ENCODE measurements at places on chromosomes 16 and 17.

DNA sequence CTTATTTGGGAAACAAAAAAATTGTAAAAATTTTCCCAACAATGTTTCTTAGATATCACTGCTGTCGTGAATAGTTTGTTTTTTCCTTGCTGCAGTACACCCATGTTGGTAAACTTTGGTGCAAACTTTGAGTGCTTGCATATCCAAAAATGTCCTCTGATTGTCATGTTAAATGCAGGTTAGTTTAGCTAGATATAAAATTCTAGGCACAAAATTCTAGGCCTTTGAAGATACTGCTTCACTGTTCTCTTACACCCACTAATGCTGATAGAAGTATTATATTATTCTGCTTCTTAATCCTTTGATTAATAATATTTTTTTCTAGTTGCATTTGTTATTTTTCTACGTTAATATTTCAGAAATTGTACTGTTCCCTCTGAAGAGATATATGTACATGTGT, 16.1 kb downstream of the TOM1L1 start:
- DNase-seq: no peak

DNA sequence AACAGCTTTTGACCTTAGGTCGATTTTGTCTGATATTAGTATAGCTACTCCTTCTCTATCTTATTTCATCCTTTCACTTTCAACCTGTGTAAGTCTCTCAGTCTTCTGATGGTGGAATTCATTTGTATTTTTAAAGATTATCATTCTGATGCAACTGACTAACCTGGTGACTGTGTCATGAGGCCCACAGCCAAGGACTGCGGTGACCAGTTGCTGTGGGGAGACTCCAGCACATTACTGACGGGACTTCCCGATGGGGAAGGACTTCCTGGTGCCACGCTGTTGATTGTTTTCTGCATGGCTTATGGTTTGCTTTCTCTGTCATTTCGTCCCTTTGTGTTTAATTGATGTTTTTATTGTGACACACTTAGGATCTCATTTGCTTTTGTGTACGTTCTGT, 34.2 kb downstream of the RMI2 start:
- no peak for DNase-seq

GRCh38 chr16:81645266-81645694, 133.8 kb upstream of the PLCG2 start:
- no peak for DNase-seq

GRCh38 chr17:71938340-71939010, 182.3 kb upstream of the SOX9 start:
- no peak for DNase-seq

- no peak for DNase-seq
Observed at GRCh38 chr17:41657936-41658335, 30.7 kb upstream of the EIF1 start.

- DNase-seq: no peak
Observed at GRCh38 chr16:75599452-75600277, 23.4 kb downstream of the ADAT1 start.

GRCh38 chr16:2204416-2205103, 694 bp upstream of the MLST8 start:
- no peak for DNase-seq

DNA sequence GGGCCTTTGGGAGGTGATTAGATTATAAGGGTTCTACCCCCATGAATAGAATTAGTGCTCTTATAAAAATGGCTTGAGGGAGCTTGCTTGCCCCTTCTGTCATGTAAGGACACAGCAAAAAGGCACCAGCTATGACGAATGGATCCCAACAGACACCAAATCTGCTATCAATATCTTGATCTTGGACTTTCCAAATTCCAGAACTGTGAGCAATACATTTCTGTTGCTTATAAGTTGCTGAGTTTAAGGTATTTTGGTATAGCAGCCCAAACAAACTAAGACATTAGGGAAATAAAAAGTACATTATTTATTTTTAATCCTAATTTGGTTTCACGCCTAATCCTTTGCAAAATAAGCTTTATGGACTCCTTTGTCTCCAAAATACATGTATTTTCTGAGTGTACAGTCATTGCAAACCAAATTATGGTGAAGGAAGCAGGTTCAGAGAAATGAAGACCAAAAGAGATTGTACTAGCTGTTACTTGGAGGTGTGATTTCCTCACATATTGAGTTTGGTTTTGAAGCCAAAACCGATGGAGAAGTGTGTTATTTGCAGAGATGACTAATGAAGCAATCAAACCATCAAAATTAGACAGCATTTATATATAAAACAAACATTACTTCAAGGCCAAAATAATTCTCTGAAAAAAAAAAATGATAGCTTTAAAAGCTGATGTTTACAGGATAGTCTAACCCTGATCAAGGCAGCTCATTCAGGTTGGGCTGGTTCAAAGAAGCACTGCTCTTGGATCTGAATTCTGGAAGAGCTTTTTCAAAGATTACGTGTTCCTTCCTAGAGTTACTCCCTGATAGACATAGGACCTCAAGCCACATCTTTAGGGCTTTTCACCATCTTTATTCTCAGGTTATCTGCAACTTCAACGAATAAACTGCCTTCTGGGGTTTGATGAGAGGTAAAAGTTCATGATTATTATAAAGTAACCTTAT, 71.6 kb downstream of the MYO1D start:
- no peak for DNase-seq

- DNase-seq: peak; percentile 51
Observed at GRCh38 chr17:82449131-82449882, 1.2 kb downstream of the CYBC1 start.

GRCh38 chr17:28888832-28889231, 8.7 kb downstream of the FLOT2 start:
- no peak for DNase-seq

GRCh38 chr16:68814516-68814915, 28.8 kb upstream of the TANGO6 start:
- DNase-seq: no peak

- DNase-seq: no peak
Observed at GRCh38 chr16:50719401-50720337, 22.2 kb upstream of the CYLD start.

DNA sequence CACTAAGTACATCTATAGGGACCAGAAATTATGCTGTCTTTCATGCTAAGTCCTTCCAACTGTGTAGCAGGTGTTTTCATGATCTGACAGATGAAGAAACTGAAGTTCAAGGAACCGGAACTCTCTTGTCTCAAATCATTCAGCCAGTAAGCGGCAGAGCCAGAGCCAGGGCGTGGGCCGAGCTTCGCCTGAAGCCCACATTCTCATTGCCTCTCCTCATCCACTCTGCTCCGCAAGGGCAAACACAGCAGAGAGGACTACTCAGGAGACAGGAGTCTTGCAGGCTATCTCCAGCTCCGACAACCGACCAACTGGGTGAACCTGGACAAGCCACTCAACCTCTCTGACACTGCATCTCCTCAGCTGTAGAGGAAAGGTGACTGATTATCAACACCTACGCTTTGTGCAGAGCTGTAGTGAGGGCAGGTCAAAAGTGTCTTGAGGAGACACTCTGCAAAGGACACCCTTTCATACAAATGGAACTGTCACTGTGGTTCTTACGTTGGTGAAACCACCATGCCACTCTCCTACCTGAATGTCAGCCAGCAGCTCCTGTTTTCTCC, 72.9 kb downstream of the CYTH1 start:
- no peak for DNase-seq

- no peak for DNase-seq
Observed at GRCh38 chr16:10598157-10598556, 17.8 kb upstream of the EMP2 start.

DNA sequence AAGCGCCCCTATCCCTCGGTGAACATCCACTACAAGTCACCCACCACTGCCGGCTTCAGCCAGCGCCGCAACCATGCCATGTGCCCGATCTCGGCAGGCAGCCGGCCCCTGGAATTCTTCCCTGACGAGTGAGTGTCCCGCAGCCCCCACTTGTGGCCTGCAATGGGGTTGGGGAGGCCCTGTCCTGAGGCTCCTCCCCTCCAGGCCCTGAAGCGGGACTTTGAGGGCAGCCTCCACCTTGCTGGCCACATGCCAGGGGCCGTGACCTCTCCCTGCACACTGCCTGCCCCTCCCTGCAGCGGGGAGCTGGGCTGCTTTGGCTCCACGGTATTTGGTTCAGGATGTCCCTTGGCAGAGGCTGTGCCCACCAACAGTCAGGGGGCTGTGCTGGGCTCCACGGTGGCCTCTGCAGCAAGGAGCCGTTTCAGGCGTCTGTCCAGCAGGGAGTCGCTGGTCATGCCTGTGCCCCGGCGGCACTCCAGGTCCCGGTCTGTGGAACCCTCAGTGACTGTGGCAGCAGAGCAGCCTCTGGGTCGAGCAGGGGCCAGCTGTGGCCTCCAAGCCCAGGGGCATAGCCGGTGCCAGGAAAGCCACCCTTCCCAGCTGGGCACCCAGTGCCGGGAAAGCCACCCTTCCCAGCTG, 8.3 kb downstream of the NME3 start:
- DNase-seq: no peak

- no peak for DNase-seq
Observed at GRCh38 chr17:73323409-73324159, 11.8 kb upstream of the CDC42EP4 start.

DNA sequence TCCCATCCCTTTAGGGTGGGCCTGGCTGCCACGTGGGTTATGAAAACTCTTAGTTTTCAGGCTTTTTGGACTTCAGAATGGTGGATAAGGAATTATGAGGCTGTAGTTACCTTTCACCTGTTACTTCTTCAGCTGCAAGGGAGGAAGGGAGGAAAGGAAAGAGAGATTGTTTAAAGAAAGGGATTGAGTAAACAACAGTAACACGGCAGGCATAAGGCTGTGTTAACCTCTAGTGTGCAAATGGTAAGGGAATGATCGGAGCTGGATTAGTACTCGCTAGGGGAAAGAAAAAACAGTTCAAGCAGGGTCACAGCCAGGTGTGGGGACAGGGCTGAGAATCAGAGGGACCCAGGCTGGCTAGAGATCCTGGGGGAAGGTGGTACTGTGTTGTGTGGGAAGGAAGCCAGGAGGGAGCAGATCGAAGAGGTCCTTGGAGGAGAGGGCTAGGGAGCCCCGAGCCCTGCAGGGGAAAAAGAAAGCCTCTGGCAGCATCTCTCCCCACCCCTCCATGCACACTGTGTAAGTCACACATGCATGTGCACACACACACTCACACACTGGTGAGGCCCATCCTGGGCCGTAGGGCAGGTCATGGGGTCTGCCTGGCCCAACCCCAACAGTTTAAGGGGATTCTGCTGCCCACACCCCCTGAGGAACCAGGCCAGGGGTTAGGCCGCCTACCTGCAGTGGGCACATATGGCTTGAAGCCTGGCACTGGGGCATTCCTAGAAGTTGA, 49.7 kb downstream of the SNX20 start:
- DNase-seq: no peak

- DNase-seq: no peak
Observed at GRCh38 chr16:46582313-46582712, 38.9 kb downstream of the SHCBP1 start.

DNA sequence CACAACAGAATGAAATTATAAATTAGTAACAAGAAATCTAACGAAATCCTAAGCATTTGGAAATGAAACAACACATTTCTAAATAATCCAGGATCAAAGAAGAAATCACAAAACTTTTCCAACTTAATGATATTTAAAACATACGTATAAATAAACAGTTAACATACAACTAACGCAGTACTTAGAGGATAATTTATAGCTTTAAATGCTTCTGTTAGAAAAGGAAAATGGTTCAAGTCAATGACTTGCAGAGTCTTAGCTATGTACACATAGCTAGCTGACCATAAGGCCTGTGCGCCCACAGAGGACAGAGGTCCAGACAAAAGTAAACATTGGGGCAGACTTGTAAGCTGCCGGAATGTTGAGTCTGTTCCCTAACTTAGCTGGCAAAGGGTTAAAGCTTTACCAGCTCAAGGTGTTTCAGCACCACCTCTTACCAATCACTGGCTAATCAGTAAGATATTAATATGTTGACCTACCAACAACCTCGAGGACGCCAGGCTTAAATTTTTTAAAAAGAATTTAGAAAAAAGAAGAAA, 84.6 kb downstream of the PARN start:
- no peak for DNase-seq

GRCh38 chr16:58516768-58517107, 1.4 kb downstream of the SETD6 start:
- no peak for DNase-seq

GRCh38 chr17:77313831-77314230, 173.1 kb downstream of the SEC14L1 start:
- no peak for DNase-seq

- no peak for DNase-seq
Observed at GRCh38 chr17:16943032-16943352, 28.9 kb downstream of the TNFRSF13B start.

GRCh38 chr16:9434659-9435058, 343.2 kb downstream of the HAPSTR1 start:
- no peak for DNase-seq

- no peak for DNase-seq
Observed at GRCh38 chr16:28554634-28555423, 1.1 kb downstream of the SGF29 start.

- no peak for DNase-seq
Observed at GRCh38 chr16:85258166-85258565, 145.9 kb upstream of the CIBAR2 start.

DNA sequence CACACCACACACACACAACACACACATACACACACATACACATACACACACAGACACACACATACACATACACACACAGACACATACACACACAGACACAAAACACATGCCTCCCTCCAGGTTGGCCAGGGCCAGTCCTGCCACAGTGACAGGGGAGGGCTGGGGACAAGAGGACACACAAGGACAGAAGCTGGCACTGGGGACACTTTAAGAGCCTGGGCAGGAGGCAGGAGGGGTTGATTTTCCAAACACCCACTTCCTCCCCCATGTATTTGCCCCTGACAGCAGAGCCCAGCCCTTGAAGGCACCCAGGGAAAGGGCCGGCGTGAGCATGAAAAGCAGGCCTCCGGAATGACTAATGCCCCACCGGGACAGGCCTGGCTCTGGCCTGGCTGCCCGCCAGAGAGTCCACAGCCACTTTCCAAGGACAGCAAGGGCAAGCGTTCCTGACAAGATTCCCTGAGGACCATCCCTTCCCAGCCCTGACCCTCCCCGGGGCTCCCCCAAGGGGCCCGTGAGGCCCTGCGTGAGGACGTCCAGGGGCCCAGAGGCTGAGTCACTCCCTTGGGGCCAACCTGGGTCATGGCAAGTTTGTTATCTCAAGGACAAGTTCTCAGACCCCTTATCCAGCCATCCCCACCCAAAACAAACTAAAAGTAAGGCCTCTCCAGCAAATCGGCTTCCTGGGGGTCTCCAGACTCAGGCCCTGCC, 235.6 kb downstream of the ZNF423 start:
- DNase-seq: no peak

- no peak for DNase-seq
Observed at GRCh38 chr17:71224824-71225575, 895.8 kb upstream of the SOX9 start.

GRCh38 chr16:12459391-12460063, 344.2 kb downstream of the CPPED1 start:
- DNase-seq: no peak

DNA sequence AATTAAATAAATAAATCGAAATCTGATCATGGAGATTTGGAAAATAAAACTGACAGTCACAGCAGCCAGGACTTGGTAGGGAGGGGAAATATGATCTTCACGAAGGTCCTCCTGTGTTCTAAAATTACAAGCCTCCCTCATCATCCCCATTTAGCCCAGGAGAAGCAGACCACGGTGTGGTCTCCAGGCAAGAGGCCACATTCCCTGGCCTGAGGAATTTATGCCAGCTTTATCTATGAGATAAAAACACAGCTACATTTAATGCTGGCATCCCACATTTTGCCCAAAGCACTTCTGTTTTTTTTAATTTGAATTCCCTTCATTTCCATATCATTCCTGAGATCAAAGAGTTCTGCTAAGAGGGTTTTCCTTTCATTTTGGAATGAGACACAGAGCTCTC, 43.2 kb downstream of the ABCC12 start:
- DNase-seq: no peak
